ENCODE measurements at places on chromosomes 13 and 19.
A peak's percentile ranks its signal among the peaks of the same experiment; 100 is the strongest.

DNA sequence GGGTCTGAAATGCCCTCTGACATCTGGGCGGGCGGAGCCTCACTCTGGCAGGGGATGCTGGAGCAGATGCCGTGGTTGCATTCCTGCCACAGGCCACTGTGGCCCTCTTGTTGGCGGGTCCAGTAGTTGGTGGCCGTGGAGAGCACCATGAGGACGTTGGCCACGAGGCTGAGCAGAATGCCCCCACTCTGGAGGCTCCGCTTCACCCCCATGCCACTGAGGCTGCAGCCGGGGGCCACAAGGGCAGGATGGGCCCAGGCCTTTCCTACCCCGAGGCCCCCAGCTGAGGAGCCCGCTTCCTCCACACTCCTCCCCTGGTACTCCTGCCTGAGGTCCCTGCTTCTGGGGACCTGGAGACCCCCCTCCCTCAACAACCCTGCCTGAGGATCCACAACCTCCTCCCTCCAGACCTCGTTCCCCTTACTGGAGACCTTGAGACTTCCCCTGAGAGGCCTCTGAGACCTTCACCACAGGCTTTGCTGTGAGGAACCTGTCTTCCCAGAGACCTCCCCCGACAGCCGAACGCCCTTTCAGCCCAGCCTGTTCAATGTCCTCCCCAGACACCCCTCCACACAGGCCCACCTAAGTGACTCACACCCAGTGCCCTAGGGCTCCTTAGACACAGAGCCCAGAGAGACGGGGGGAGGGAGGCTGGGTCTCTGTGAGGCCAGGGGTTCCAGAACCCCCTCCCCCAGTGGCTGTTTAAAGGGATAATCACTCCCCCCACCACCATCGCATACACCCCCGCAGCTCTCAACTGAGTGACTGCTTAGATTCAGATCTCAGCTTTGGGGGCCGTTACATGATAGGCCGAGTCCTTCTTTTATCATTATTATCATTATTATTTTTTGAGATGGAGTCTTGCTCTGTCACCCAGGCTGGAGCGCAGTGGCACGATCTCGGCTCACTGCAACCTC is at the start of gene CLDND2:
TSS of gene CLDND2 (minus strand) at position 638 of the 917 bp plus-strand sequence. CDS start at position 212, 426 bp downstream.
- no peak for DNase-seq

DNA sequence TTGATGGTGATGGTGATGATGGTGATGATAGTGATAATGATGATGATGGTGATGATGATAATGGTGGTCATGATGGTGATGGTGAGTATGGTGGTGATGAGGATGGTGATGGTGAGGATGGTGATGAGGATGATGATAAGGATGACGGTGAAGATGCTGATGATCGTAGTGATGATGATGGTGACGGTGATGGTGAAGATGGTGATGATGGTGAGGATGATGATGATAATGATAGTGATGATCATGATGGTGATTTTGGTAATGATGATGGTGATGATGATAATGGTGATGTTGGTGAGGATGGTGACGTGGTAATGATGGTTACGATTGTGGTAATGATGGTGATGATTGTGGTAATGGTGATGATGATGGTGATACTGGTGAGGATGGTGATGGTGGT is 10.8 kb upstream of the BCAT2 start:
- no peak for DNase-seq

- DNase-seq = no peak
These were observed 63.8 kb downstream of the CHST8 start for GRCh38 chr19:33685541-33685940.

- DNase-seq = no peak
These were observed 910.6 kb upstream of the SLITRK5 start for GRCh38 chr13:86760620-86761019.

GRCh38 chr19:15330801-15331418 is 1.4 kb downstream of the BRD4 start:
- DNase-seq = peak; percentile 56

- DNase-seq = peak; percentile 82
These were observed 5.3 kb downstream of the DENND1C start for GRCh38 chr19:6476155-6476895.

- DNase-seq = no peak
These were observed 30.3 kb downstream of the OXGR1 start for GRCh38 chr13:96963786-96964475.

- DNase-seq = no peak
These were observed 52.9 kb downstream of the OR10H4 start for GRCh38 chr19:16001481-16002312.

DNA sequence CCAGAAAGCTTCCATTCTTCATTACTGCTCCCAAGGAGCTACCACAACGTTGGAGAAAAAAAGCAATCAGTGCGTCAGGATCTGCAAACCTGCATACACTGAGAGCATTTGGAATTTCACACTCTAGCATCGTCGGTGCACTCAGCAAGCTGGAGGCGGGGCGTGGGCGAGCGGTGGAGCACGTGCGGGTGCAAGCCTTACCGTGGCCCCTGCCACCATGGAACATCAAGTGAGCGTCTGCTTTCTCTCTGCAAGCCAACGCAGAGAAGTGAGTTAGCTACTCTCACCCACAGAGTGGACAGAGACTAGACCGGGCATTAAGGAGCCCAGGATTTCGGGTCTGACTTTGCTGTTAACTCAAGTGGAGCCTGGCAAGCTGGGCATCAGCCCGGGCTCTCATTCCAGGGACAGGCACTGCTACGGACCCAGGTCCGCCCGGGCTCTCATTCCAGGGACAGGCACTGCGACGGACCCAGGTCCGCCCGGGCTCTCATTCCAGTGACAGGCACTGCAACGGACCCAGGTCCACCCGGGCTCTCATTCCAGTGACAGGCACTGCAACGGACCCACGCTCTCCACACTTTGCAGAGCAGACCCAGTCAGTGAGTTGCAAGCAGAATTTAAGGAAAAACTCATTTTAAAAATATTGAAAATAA is 124.1 kb upstream of the SPACA7 start:
- DNase-seq = no peak

GRCh38 chr19:56504581-56504980 is 3.1 kb upstream of the ZNF471 start:
- no peak for DNase-seq

- DNase-seq = no peak
These were observed 2.6 kb upstream of the TSHZ3 start for GRCh38 chr19:31351855-31352195.

- DNase-seq = no peak
These were observed 5.6 kb upstream of the SLAIN1 start for GRCh38 chr13:77691871-77692270.

DNA sequence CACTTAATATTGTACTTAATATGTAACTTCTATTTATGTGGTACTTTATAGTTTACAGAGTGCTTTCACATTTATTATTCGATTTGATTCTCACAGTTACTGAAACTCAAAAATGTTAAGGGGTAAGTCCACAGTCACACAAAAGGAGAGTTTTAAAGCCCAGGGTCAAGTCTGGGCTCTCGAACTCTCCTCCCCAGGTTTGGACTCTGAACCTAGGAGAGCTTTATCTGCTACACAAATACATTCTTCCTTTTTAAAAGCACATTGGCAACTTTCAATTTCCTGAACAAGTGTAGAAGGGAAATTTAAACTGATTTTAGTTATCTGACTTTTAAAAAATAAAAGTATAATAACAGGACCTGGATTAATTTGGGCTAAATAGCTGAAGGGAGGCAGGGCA is 139.2 kb downstream of the ZAR1L start:
- no peak for DNase-seq

DNA sequence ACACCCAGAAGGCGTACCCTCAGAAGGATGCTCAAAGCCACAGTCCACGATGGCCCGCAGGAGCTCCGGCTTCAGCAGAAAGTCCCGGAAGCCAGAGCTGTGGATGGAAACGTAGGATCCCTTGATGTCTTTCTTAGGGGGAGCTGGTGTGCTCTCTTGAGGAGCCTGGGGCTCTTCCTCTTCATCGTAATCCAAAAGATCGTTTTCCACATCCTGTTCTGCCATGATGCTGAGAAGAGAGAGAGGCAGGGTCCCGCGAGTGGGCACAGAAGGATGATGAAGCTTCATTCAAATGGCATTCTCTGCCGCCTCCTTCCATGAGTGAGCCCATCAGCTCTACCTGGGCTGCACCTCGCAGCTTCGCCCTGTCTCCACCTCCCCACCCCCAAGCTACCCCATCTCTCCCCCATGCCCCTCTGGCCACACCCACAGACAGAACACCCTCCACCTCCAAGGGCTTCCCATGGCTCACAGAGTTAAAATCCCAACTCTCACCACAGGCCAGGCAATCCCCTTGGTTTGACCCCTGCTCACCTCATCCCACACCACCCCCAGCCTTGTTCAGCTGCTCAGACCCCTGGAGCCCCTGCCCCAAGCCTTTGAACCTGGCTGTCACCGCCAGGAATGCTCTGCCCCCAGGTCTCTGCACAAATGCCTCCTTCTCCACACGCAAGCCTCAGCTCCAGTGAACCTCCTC is 6.0 kb downstream of the DDX39A start:
- no peak for DNase-seq

DNA sequence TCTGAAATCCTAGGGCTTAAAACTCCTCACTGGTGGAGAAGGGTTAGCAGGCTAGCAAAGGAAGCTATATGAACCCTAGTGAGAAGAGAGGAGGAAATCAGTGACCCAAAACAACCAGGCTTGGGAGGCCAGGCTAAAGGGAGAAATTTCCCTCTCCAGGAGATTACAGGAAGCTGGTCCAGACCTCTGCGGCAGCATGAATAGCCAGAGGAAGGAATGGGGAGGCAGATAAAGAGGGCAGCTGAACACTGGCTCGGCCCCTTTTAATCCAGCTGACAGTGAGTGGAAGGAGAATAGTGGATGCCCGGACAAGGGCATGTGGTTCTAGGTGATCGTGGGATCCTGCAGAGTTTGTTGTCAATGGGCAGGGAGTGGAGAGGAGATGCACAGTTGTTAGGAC is 130.6 kb downstream of the COG6 start:
- DNase-seq = no peak

GRCh38 chr19:33247441-33247819 is 21.8 kb upstream of the SLC7A10 start:
- DNase-seq = no peak

DNA sequence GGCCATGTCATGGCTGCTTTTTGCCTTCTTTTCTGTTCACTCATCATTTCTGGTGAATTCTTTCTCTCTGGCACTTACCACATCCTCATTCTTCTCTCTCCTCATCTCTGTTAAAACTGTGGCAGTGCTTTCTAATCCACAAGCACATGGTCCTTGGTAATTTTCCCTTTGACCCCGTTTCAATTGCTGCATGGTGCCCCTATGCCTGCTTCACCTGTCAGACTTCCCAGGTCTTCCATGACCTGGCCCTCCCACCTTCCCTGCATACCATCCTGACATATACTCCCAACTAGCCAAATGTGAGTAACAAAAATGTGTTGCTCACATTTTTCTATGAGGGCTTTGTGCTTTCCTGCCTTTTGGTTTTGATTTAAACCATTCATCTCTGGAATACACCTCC is 286.5 kb downstream of the MTUS2 start:
- DNase-seq = no peak

DNA sequence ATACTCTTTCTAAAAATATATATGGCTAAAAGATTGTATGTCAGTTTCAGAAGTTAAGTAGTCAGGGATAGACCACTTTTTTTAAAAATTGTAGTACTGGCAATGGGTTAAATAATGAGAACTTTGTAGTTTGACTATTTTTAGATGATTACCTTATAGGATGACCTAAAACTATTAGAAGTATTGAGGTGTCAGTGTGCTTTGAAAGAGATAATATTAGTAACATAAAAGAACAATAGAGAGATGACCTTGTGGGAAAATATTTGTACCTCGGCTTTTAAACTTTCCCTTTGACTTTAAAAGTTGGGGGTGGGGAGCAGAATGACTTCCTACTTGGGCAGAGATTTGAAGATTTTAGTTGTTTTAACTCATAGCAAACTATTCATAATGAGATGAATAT is 48.3 kb downstream of the SLAIN1 start:
- no peak for DNase-seq

DNA sequence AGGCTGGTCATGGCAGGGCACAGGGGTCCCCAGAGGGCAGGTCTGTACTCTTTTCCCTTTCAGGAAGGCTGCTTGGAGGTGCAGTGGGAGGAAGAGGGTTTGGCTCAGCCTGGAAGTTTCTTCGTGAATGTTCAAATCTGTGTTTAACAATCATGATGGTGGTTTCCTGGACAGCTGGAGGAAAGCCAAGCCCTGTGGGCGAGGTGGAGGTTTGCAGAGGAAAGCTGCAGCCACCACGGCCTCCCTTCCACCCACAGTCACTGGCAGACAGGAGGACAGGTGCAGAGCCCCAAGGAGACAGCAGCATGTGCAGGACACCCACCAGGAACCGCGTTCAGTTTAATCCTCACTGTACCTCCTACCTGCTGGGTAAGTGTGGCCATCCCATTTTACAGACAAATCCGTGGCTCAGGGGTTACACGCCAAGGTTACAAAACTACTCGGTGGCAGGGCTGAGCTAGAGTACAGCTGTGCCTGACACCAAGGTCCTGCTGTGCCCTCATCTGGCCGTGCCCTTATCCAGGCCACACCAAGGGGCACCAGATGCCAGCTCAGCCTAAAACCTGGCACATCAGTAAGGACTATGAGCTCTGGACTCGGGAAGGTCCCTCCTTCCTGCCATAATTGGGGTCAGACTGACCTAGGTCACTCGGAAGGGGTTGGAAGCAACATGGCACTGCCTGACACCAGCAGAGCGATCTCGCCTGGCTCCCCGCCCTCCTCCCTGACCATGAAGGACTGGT is 34.1 kb downstream of the SUGP2 start:
- no peak for DNase-seq
